ENCODE measurements at places on chromosomes 4 and X.

DNA sequence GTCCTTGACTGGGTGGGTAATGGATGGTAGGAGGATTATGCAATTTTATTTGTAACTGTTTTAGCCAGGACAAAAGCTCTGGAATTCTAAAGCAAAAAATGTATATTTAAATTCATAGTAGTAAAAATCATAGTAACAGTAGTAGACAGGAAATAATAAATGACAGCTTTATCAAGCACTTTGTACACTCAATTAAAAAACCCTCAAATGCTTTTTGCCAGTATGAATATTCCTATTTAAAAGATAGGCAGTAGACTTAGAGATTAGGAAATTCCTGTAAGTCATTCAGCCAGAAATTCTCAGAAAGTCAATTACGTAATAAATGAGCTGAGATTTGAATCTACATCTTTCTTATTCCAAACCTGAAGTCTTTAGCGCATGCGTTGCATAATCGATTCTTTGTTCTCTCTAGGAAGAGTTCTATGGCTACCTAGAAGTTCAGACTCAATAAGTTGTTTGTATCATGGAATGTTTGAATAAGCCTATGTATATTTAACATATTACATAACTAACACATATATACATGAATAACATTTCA is 2.5 kb downstream of the AADAT start:
- DNase-seq: no peak

GRCh38 chr4:4320951-4321714 is 31.1 kb downstream of the ZBTB49 start:
- DNase-seq: no peak

GRCh38 chrX:154730253-154730891 is 20.5 kb downstream of the GAB3 start:
- no peak for DNase-seq

GRCh38 chr4:23483320-23483960 is 406.4 kb downstream of the PPARGC1A start:
- DNase-seq: no peak

DNA sequence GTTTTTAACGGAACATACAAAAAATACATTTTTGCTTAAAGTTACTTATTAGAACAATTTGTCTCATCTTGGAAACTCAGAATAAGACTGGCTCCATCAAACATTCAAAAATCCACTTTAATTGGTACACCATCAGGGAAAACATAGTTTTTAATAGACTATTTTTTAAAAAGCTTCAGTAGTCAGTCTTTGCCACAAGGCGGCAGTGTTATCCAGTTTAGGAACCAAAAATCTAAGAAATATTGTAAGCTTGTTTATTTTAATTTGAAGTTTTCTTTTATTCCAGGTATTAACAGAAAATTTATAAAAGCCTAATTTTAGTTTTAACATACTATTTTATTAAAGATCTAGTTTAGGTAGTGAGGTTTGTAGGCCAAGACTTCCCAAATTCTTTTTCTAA is 107.7 kb downstream of the APOOL start:
- no peak for DNase-seq

DNA sequence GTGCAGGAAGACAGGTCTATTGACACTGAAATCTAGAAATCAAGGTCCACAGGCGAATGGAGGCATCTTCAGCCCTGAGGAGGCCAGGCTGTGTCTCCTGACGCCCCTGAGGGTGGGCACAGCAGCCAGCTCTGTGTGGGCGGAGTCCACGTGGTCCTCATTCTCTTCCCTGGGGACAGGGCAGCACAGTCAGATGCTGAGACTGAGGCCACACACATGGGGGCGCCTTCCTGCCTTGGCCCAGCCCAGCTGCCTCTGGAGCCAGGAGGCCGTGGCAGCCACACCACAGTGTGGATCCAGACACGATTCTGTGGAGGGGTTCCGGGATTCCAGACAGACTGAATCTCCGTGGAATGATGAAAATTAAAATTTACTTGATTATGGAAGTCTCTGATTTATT is 20.8 kb downstream of the FGFR3 start:
- DNase-seq: no peak

- DNase-seq: no peak
Observed at GRCh38 chr4:176207839-176208238, 12.5 kb upstream of the SPATA4 start.

DNA sequence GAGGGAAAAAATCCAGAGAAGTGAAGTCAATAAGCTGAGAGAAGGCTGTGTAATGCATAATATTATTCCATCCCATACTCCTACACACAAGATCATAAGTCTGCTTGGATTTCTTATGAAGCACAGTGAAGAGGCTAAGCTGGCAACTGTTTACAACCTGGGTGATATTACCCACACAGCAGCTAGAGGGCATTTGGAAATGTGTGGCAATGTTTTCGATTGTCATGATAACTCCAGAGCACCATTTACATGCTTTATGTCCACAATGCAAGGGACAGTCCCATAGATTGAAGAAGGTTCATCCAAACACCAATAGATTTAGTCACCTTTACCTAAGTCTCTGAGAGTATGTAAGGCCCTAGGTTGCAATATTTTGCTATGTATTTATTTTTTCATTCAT is 412.2 kb downstream of the PPP3CA start:
- DNase-seq: no peak

DNA sequence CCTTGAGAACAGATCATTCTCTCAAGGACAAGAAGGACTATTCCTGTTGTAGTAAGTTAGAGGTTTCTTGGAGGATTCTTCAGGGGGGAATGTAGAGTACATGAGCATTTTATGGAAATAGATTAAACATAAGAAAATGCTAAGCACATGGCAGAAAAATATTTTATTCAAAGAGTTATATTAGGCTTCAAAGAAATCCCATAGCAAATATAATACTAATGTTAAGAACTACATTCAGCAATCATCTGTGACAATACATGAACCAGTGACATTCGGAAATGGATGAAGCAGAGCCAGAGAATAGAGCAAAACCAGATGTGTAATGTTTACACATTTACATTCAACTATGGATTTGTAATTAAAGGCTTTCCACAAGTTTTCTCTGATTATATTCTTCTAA is 288.6 kb downstream of the NAF1 start:
- no peak for DNase-seq
